ENCODE measurements at places on chromosomes 7 and 10.

DNA sequence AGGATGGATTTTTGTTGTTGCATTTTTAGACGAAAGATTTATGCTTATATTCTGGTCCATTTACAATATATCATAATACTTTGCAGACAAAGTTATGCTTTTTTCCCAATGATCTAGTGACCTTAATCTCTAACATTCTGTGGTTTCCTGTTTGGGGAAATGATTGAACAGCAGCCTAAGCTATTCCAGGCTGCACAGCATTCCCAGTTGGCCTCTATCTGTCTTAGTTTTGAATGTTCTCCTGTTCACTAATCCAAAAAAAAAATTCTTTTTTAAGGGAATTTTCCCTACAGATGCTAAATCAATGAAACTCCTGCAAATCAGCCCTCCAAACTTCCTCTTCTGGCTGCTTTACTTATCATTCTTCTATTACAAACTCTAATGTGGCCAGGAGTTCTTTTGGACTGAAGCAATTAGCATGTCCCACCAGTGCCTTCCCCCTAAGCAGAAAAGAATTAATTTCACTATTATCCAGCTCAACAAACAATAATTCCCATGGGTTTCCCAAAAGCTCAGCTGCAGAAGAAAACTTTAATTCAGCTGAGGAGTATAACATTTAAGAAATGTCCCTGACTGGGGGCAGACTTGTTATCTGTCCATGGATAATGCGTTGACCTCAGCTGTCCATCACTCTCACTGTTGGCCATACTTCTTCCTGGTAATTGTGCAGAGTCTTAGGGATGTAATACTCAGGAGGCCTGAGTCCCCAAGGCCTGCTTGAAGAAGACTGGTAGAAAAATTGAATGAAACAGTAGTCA, 81.9 kb upstream of the TRIL start:
- no peak for DNase-seq

GRCh38 chr7:87339373-87339897, 6.0 kb upstream of the CROT start:
- DNase-seq, result no peak

DNA sequence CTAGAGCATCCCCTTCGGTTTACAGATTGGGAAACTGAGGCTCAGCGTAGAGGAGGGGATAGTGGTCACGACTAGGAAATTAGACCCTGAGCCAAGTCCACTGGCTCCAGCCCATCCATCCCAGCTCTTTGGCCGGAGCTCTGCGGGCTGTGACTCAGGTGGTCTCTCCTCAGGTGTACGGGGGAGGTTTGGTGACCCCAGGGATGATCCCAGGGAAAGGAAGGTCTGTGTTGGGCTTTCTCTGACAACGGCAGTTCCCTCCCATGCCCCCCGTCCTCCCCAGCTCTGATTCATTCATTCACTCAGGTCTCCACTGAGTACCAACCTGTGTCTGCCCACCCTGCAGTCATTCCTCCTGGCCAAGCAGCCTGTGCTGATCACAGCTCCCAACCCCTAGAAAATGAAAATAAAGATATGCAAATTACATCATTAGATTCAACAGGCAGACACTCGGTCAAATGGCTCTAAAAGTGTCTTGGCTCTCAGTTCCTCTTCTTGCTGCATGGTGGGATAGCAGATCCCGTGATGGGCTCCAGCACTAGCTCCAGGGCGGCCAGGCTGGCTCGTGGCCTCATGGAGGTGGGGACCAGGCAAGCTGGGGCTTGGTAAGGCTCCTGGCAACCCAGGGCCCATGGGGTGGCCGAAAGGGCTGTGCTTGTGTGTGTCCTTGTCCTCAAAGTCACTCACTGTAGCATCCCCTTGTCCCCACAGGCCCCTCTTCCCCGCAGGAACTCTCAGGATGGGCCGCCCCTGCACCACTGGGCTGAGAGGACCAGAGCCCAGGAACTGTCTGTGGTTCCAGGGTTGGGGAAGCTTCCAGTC, 37.8 kb downstream of the CLRN3 start:
- DNase-seq, result no peak

DNA sequence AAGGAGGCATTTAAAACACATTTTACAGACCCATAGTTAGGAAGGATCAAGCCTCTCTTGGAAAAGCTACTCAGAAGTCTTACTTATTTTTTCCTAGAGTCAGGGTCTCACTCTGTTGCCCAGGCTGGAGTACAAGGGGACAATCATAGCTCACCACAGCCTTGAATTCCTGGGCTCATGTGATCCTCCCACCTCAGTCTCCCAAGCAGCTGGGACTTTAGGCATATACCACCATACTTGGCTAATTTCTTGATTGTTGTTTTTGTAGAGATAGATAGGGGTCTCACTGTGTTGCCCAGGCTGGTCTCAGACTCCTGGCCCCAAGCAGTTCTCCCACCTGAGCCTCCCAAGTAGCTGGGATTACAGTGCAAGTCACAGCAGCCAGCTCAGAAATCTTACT, 354.7 kb upstream of the GALNT17 start:
- no peak for DNase-seq

- DNase-seq, result no peak
Measured at GRCh38 chr7:102189756-102190155, 96.9 kb upstream of the SH2B2 start.

DNA sequence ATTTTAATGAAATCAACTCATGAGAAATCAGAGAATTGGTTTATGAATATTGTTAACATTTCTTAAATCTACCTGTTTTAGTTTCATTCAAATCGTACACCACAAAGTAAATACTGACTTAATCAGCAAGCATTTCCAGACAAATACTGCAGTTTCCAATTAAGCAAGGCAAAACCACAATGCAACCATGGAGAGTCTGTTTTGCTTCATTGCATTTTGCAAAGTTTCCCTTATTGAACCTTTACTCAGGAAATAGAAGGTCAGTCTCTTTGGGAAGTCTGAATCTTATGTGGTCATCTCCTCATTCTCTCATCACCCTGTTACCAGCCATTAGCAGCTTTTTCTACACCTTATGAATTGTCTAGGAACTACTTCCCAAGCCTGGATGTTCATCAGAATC, 400.5 kb downstream of the IPMK start:
- no peak for DNase-seq

DNA sequence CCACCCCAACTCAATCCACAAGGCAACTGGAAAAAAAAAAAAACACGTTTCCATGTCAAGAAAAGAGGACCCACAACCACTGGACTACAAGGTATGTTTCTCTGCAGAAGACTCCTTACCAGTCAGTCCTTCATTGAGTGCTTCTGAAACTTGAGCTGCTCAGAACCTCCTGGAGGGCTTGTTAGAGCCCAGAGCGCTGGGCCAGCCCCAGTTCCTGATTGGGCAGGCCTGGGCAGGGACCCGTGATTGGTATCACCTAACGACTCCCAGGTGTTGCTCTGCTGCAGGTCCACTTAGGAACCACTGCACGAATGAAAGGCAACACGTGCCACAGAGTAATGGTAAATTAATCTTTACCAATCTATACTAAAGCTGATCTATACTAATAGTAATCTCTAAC, 473 bp upstream of the CCDC201 start:
- no peak for DNase-seq

- DNase-seq, result no peak
Measured at GRCh38 chr10:110824152-110824441, 47.6 kb upstream of the PDCD4 start.

- DNase-seq, result no peak
Measured at GRCh38 chr7:64686493-64687184, 20.7 kb downstream of the ZNF107 start.

GRCh38 chr10:31949266-31949665, 20.6 kb upstream of the ARHGAP12 start:
- DNase-seq, result no peak

- DNase-seq, result no peak
Measured at GRCh38 chr10:132470410-132471124, 67.0 kb upstream of the INPP5A start.

DNA sequence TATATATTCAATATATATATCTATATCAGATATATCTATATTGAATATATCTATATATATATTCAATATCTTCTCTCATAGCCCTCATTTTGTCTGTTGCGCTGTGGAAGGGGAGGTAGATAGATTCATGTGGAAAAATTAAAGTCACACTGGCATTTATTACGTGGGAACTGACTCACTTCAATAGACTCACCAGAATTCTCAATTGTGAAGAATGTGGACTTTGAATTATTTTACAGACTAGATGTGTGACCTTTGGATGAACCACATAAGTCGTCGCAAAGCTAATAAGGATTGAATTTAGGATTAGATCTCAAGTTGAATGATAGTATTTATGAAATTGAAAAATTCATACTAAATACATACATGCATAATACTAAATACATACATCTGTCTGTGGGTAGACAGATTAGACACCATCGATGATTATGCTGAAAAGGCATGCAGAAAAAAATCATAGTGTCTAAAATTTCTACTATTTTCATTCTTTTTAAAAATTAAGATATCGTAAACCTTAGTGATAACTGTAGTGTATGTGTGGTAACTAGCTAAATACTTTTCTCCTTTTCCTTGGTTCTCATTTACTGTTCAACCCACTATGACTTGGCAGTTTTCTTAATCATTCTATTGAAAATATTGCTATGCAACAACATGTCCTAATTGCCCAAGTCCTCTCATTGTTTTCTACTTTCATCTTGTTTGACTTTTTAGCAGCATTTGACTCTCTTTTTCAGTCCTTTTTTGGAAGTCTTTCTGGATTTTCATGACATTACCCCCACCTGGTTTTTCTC, 61.8 kb upstream of the A1CF start:
- DNase-seq, result no peak

DNA sequence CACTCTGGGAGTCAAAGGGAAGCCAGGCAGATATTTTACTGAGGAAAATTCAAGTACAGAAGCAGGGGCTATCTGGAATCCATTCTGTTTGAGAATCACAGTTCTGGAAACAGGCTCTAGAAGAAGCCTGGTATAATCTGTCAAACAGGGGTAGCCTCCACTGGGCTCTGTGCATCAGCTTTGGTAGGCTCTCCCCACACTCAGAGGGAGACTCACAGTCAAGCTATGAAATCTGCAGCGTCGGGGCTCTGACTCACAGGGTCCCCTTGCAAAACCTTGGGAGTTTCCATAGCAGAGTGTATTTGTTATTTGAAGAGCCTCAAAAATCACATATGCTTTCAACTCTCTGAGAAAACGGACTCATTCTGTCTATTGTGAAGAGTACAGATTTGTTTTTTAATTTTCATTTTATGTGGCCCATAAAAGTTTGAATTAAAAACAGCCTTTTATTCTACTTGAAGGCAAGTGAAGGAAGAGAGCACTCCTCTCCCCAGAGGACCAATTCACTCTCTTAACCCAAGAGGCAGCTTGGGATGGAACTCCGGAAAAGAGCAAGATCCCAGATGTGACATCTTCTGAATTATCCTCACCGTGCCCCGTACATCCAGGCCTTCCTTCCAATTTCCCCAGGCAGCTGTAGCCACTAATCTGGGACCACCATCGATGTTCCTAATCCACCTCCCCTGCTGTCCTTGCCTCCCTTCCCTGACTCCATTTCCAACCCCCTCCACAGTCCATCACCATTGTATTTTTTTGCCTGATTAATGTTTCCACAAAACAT, 590.9 kb upstream of the MGMT start:
- DNase-seq, result no peak

DNA sequence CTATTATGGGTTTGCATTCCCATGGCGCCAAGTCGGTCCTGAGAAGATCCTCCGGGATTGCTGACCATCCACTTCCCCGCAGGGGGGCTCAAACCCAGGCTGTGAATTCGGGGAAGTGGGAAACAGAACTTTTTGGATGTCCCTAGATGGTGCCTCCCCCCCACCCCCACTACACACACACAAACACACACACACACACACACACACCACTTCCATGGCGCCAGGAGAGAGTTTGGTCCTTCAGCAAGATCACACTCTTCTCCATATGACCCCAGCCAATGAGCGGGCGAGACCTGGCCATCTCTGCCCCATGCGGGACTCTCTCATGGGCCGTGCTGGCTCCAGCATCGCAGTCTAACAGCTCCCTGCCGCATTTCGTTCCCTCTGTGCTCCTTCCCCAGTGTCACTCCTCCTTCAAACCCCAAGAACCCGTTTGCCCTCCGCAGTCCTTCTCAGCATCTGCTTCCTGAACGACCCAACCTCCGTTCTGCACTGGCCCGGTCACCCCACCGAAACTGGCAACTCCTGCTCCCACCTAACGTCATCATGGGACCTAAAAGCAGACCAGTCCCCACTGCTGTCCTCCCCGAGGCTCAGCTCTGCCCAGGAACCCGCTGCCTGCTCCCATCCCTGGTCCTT, 32.1 kb upstream of the TNRC18 start:
- DNase-seq, result no peak

GRCh38 chr7:38206071-38206470, 28.0 kb downstream of the STARD3NL start:
- DNase-seq, result no peak

DNA sequence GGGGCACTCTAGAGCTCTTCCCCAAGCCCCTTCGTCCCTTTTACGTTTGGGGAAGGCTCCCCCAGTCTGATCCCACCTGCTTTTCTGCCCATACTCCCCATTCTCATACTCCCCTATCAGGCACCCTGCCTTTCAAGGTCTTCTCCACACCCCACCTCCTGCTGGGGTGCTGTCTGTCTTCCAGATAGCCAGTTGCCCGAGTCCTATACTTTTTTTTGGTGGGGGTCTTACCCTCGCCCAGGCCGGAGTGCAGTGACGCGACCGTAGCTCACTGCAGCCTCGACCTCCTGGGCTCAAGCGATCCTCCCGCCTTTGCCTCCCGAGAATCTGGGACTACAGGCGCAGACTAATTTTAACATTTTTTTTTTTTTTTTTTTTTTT, 775 bp upstream of the ABHD11 start:
- no peak for DNase-seq

GRCh38 chr10:120507175-120507574, 50.1 kb downstream of the PLPP4 start:
- DNase-seq, result no peak

DNA sequence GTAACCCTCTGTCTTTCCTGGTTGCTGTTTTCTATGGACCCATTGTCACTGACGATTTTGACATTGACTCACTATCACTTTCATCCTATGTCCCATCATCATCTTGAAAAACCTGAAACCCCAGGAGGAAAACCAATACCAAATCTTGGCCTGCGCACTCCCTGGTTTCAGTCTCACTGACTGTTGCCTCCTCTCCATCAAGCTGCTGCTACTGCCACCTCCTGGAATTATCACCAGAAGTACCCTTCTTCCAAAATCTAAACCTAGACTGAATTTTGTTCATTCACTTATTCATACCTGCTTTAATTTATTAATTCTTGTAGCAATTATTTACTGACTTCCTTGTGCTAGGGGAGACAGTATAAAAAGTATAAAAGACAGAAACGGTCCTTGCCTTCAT, 44.5 kb upstream of the ACBD5 start:
- DNase-seq, result no peak

DNA sequence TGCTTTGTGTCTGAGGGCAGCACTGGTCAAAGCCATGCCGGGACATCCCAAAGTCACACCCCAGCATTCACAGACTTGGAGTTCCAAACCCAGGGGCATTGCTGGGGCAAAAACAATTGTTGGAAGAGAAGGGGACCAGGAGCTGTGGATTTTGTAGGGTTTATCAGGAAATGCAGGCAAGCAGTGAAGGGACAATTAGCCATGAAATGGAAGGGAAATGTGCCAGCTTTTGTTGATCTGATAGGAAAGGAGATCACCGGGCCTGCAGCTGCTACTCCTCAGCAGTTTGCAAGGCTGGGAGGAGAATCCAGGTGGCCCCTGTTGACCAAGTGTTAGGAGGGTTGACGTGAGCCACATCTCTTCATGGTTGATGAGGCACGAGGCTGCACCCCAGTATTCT, 2.5 kb upstream of the BRI3 start:
- no peak for DNase-seq

GRCh38 chr10:5681930-5682329, 2.7 kb upstream of the TASOR2 start:
- no peak for DNase-seq

GRCh38 chr10:32943854-32944661, 14.0 kb downstream of the ITGB1 start:
- no peak for DNase-seq

Data from neural crest cell (in vitro differentiated cells).